Activated CD8-positive, alpha-beta memory T cell treated with anti-CD3 and anti-CD28 coated beads for 1 hour (primary cell): ENCODE measurements at places on chromosomes 6 and 20.

GRCh38 chr6:54366667-54367327 is 58.6 kb downstream of the TINAG start:
- no peak for DNase-seq

GRCh38 chr6:70396163-70396562 is 17.1 kb upstream of the FAM135A start:
- DNase-seq, result no peak

- DNase-seq, result no peak
Measured at GRCh38 chr6:94414041-94414440, 994.7 kb upstream of the EPHA7 start.

DNA sequence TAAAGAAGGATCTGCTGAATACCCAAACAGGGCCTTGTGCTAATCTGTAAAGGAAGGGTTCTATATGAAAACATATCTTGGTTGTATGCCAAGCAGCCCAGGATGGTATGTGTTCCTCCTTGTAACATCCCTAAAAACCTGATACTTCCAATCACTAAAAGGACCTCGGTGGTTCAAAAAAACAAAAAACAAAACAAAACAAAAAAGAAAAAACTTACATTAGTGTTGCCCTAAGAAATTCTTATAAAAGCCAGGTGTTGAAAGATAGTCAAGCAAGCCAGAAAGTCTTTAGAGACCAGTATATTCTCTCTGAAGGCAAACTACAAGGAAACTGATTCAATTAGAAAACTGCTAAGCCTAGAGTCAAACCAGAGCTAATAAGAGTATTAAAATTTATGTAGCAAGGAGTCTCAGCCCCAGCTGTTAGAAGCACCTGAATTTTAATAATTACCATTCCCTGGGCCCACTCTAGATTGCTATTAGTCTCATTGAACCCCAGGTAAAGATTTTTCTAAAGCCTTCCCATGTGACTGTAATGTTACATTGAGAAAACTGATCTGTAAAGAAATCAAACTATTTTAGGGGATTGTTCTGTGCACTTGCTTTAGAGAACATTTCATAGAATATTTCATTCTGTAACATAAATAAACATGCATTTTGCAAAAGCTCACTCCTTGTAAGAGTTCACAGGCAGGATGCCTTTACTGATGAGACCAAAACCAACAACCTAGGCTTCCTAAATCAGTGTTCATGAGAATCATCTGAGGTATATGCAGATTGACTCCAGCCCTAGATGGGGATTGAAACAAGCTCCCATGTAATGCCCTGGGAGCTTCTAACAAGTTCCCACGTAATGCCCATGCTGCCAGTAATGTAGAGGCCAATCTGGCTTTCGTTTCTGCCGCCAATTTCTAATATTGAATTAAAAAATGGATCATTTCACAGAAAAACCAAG is 95.2 kb upstream of the BTN3A2 start:
- DNase-seq, result no peak

DNA sequence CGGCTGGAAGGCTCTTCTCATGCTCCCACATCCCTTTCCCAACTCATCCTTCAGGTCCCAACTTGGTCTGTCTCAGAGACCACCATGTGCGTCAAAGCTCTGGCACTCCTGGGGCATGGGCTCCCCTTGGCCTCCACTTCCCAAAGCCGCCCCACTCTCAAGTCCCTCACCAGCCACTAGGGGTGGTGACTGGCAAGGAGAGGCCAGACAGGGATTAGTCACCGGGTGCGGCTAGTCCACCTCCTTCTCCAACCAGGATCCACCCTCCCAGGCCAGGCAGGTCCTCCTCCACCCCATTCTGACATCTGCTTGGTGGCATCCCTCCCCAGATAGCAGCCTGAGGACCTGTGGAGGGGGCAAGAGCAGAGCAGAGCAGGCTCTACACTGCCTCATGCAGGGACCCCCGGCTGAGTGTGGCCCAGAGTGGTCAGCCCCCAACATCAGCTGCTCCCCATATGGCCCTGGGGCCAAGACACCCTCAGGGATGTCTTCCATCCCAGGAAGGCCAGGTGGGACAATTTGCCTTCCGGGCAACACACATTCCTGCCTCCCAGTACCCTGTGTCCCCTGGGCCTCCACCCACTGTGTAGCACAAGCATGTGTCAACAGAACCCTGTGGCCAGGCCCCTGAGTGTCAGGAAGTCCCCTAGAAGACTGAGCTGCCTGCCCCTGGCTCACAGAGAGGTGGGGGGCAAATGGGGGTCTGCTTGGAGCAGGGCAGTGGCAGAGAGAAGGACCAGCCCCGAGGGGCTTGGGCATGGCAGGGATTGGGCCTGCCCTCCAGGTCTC is 29.2 kb downstream of the YTHDF1 start:
- no peak for DNase-seq

DNA sequence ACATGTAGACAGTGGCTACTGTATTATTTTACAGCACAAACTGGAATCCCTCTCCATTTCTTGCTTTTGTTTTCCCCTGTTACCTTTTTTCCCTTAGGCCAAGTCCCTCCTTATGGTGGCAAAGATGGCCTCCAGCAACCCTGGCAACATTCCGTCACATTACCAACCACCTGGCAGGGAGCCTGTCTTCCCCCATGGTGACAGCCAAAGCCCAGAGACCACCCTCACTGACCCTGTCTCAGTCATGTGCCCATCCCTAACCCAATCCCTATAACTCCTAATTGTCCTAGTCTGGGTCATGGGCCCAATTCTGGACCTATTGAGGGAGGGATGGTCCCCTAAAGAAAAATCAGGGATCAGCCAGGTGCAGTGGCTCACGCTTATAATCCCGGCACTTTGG is 27.6 kb downstream of the PARD6B start:
- DNase-seq, result no peak

DNA sequence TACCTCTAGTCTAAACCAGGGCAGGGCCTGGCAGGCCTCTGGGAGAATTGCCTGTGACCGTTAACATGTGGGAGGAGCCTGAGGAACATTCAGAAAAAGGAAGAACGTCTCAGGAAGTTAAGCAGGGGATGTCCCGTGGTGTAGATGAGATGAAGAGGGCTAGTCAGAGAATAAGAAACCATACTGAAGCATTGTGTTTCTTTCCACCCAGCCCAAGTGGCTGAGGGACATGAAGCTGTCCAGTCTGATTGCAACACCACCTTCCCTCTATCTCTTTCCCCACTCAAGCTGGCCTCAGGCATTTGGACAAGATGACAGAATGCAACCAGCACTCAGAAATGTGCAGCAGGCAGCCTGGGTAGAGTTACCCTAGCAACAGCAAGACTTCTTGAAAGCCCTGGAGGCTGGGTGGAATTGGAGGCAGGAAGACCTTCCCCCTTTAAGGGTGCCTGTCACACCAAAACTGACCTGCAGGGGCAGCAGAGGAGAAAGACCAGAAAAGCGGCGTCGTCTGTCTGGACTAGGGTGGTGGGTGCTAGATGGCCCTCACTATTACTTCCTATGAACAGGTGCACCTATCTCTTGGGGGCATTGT is 186.1 kb downstream of the UNC5CL start:
- no peak for DNase-seq

GRCh38 chr6:137727216-137727765 is 139.8 kb upstream of the TNFAIP3 start:
- no peak for DNase-seq

DNA sequence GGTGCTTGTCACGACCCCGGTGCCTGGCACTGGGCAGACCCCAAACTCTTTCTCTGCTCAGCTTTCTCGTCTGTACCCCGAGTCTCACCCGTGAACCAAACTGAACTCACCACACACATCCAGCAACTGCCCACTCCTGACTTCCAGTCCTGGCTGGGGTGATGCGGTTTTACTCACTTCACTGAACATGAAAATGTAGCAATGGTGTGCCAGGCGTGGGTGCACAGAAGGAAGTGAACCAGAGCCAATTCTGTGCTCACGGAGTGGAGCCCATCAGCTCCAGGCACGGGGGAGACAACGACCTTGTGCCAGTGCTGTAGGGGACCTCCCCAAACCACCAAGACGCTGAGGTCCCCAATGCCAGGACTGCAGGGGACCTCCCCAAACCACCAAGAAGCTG is 78.7 kb upstream of the AFDN start:
- no peak for DNase-seq

DNA sequence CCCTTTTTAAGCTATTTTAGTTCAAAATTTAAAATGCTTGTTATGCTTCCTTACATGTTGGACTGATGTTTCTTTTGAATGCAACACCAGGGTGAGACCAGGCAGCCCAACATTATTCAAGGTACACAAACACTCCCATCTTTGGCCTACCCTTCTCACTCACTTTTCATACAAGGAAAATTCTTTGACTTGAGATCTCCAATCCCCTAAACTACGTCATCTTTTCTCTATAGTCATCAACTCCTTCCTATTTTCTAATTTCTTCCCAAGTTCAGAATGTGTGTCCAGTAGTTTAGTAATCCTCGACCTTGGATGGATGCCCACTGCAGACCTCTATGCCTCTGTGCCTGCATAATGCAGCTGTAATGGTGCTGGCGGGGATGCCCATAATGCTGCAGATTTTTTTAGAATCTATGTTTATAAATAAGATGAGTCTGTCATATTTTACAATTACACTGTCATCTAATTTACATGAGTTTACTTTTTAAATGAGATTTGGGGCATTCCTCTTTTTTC is 108.7 kb downstream of the ID4 start:
- no peak for DNase-seq

DNA sequence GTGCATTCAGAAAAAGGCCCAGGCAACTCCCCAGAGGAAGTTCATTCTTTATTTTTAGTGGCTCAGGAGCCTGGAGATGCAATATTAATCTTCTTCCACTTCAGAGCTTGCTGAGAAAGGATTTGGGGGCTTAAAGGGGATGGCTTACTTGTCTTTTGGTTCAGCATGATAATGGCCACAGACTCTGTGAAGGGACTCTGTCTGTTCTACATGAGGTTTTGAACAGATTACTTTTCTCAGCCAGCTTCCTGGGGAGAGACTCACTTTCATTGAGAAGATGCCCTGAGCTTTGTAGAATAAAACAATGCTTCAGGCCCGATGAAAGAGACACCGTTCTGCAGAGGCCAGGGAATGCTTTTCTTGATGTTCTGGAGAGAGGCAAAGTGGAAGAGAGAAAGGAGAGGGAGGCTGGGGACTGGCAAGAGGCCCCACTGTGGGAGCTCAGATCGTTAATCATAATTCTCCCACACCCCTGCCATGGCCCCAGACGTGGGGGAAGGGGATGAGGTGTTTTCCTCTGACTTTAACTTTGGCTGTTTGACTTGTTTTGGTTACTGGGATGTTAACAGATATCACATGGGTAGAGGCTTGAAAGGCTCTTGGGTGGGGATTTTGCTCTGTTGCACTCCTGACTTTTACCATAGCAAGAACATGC is 19.1 kb downstream of the SCP2D1 start:
- DNase-seq, result no peak

DNA sequence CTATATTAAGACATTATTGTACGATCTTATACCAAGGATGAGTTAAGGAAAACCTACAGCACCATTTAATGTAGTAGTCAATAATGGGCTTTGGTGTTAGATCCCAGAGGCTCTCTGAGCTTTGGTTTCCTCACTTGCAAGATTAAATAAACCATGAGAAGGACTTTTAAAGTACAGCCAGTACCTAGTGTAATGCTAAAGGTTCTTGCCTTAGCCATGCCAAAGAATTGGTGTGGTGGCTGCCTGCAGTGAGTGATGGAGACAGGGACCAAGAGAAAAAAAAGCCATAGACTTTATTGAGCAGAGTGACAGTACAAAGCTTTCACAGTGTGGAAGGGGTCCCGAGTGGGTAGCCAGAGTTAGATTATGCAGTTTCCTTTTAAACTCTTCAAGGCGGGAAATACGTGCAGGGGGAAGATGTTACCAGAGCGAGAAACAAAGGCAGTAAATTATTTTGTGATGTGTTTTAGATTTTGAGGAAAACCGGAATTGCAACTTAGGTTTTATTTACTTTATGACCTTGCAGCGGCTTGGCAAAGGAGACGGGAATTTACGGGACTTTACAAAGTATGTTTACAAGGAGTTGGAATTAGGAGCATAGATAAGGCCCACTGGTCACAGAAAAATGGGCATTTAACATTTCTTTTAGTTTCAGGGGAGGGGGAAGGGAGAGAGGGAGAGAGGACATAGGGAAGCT is 100.4 kb downstream of the MYO6 start:
- no peak for DNase-seq

DNA sequence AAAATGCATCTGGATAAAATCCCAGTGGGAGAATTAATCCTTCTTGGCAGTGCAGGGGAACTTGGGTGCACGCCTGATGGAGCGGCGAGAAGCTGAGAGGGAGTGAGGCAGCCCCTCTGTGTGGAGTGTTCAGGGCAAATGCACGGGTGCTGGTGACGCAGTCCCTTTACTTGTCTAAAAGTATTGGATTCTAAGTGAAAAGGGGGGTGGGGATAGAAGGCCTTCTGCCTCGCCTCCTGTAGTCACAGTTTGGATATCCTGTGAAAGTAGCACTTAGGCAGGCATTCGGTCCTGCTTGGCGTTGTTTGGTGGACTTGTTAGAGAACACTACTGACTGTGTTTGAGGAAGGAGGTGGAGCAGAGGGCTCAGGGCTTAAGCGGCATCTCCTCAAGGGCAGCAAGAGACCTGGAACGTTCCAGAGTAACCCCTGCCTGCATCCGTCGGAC is 39.3 kb downstream of the PHACTR3 start:
- no peak for DNase-seq

GRCh38 chr6:14143305-14143704 is 25.7 kb downstream of the CD83 start:
- DNase-seq, result no peak

DNA sequence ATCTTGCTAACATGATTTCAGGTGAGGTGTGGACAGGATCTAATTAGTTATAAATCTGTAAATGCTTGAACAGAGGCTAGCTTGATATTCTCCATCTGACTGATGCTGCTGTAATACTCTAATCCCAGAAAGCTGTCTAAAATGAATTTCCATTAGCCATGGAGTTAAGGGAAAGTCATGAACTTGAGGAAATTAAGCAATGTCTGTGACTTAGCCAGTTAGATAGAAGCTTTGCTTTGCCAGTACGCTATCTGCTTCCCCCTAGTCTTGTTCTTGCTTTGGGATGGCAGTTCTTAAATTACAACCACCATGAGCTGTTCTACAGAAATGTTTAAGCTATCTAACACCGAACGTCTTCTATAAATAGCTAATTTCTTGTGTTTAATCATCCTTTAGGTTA is 195.7 kb downstream of the PRL start:
- DNase-seq, result no peak

DNA sequence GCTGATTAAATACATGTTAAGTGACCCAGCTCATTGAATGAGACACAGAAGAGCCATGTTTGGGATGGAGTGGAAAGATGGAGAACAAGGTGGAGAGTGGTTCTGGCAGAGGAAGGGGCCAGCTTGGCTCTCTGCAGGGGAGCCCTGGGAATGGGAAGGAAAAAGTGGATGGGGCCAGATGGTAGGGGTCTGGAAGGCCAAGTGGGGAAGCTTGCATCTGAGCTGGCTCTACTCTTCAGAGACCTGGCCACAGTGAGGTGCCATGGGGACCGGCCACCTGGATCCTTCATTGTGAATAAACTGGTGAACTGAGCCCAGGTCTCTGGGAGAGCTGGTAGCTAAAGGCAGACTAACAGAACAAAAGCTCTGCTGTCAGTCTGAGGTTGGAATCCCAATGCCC is 48.9 kb upstream of the SIRPA start:
- DNase-seq, result no peak

GRCh38 chr6:5036269-5036668 is 32.4 kb upstream of the RPP40 start:
- no peak for DNase-seq

- DNase-seq, result no peak
Measured at GRCh38 chr6:28254121-28254519, 2.1 kb upstream of the ZKSCAN4 start.

- DNase-seq, result no peak
Measured at GRCh38 chr6:12952318-12952717, 235.8 kb downstream of the PHACTR1 start.
